ENCODE measurements at places on chromosomes 4 and X. TPM values are rescaled to one million over a fixed set of nuclear protein-coding genes. Genes with fewer than 3 reads are reported as not detected.

DNA sequence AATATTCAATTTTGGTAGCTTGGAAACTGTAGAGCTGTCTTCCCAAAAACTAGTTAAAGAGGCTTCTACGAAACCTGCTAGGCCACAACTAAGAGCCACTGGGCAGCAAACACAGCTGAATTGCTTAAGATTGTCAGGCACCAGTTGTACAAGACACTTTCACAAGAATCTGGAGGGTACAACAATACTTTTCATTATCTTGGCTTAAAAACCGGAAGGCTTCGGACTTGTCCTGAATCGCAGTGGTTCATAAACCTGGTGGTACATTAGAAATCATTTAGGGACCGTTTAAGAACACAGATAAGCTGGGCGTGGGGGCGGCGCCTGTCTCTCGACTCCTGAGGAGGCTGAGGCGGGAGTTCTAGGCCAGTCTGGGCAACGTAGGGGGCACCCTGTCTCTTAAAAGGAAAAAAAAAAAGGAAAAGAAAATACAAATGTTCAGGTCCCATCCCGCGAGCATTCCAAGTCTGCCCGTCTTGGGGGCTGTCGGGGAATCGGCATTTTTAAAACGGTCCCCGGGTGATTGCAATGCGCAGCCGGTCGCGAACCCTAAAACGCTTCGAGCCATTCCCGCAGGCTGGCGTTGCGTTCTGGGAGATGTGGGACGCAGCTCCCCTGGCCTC lies 763 bp downstream of the PYURF start:
- H3K4me1 ChIP-seq: peaks cover 6% of the 10 kb centered on the region
- peak overlapping the region; percentile 67 for H3K4me3 ChIP-seq
- peak overlapping the region; percentile 82 for H3K27ac ChIP-seq
- no peaks in the 10 kb centered on the region for H3K36me3 ChIP-seq
- no peaks in the 10 kb centered on the region for H3K27me3 ChIP-seq

- no peak overlapping the region for H3K4me3 ChIP-seq
- no peaks in the 10 kb centered on the region for H3K27me3 ChIP-seq
- no peaks in the 10 kb centered on the region for H3K4me1 ChIP-seq
These were observed 112.8 kb upstream of the ATXN3L start for GRCh38 chrX:13432414-13433297.

DNA sequence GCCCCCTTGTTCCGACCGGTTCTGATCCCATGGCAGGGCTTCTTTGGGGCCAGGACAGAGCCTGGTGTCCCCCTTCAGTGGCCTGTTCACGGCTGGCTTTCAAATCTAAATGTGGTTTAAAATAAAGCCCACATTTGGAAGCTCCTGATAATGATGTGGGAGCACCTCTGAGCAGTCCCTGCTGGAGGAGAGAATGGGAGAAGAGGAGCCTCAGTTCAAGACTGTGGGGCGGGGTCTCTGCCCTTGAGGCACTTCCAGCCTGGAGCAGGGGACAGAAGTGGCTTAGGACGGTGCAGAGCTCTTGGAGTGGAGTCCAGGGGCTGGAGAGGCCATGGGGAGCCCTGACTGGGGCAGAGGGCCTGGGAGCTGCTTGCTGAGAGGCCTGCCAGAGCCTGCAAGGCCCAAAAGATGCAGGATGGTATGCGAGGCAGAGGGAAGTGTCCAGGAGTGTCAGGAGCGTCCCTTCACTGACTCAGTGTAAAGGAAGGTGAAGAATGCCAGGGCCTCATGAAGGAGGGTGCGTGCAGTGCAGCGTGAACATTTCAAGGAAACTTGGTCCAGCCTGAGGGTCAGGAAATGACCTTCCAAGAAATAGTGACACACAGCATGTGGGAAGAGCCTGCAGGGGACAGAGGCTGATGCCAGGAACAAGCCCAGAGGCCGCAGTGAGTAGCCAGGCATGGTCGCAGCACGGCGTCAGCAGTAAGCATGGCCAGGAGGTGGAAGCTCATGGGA lies 21.1 kb upstream of the TADA2B start:
- DNase-seq: no peak
- no peaks in the 10 kb centered on the region for H3K36me3 ChIP-seq
- no peaks in the 10 kb centered on the region for H3K4me1 ChIP-seq

SYNPO2 gene
- 266 TPM for total RNA-seq

RAB33A gene
- not detected for total RNA-seq

- no peak overlapping the region for H3K27ac ChIP-seq
- H3K27me3 ChIP-seq: no peaks in the 10 kb centered on the region
- no peaks in the 10 kb centered on the region for H3K4me1 ChIP-seq
- no peak overlapping the region for H3K4me3 ChIP-seq
These were observed 483.7 kb upstream of the FTHL17 start for GRCh38 chrX:31555506-31555905.

DNA sequence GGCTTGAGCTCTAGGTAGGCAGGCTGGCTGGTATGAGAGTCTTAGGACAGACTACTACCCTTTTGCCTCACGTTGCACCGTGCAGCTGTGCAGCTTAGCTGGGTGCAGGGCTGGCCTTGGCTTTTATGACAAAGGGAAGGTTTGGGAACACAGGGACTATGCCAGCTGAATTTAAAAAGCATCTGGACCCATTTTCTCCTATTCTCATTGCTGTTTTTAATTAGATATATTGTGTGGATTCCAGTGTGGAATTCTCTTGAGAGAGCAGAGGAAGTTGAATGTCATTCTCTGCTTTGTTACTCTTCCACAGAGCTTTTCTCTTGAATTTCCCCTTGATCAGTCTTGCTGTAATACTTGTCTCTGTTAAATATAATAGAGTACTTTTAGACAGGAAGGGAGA lies 192.7 kb downstream of the ZNF330 start:
- DNase-seq: no peak
- no peaks in the 10 kb centered on the region for H3K4me1 ChIP-seq
- no peaks in the 10 kb centered on the region for H3K27me3 ChIP-seq
- no peak overlapping the region for H3K27ac ChIP-seq

DNA sequence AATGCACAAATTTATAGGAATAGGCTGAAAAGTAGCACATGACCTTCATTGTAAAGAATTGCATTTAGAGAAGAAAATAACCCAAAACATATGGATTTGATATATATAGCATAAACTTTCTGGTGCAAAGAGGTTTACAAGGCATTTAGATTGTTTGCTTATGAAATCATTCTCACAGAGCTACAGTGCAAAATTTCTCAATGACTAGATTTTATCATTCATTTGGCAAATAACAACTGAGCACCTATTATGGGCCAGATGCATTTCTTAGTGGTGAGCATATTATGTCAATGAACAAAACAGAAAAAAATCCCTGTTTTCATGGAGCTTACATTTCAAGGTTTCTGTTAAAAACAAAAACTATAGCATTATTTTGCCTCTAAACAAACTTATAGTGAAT lies 34.1 kb upstream of the TNIP3 start:
- H3K4me3 ChIP-seq: no peak overlapping the region
- no peaks in the 10 kb centered on the region for H3K36me3 ChIP-seq
- no peaks in the 10 kb centered on the region for H3K4me1 ChIP-seq
- H3K27ac ChIP-seq: no peak overlapping the region

GSX2 gene
- not detected for total RNA-seq

- H3K4me3 ChIP-seq: no peak overlapping the region
- H3K36me3 ChIP-seq: no peaks in the 10 kb centered on the region
- H3K27ac ChIP-seq: no peak overlapping the region
- H3K27me3 ChIP-seq: no peaks in the 10 kb centered on the region
- H3K4me1 ChIP-seq: no peaks in the 10 kb centered on the region
These were observed 379.6 kb downstream of the ARHGAP24 start for GRCh38 chr4:85854546-85854945.

GRCh38 chrX:3037218-3037617 lies 4.1 kb upstream of the ARSF start:
- H3K27me3 ChIP-seq: no peaks in the 10 kb centered on the region
- no peak overlapping the region for H3K4me3 ChIP-seq
- no peak overlapping the region for H3K27ac ChIP-seq

RBM46 gene
- not detected for total RNA-seq

- H3K27ac ChIP-seq: no peak overlapping the region
- no peaks in the 10 kb centered on the region for H3K36me3 ChIP-seq
- H3K4me1 ChIP-seq: no peaks in the 10 kb centered on the region
- DNase-seq: no peak
These were observed 48.6 kb upstream of the AP1S2 start for GRCh38 chrX:15903186-15903681.

GRCh38 chr4:14262221-14262620 lies 634.7 kb upstream of the BOD1L1 start:
- no peaks in the 10 kb centered on the region for H3K27me3 ChIP-seq
- H3K4me1 ChIP-seq: no peaks in the 10 kb centered on the region
- H3K4me3 ChIP-seq: no peak overlapping the region
